HEK293T (cell line): ENCODE measurements at places on chromosomes 2 and 18.

DNA sequence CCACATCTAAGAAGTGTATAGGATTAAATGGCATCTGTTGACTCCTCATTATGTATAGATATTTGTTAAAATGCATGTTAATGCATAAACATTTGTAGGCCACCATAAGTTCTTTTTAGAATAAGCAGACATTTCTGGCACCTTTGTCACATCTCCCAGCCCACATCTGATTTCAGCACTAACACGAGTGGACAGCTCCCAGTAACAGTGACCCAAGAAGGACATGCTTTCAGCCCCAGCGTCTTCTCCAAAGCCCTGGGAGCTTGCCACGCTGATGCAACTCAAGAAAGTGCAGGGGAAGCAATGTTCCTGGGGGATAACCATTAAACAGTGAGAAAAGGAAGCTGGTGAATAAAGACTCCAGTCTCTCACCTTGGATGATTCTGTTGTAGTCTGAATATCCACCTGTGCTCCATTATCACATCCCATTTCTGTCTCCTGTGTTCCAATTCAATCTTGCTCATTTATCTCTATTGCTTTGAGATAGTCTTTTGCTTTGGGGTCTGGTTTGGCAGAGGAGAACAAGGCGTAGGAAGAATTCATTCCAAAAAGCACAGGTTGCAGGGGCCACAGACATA is 182.6 kb upstream of the THSD7B start:
- peak; percentile 24 for DNase-seq

GRCh38 chr18:9290156-9290555 is 44.4 kb upstream of the TWSG1 start:
- DNase-seq: no peak

GRCh38 chr2:424306-425171 is 136.6 kb upstream of the ALKAL2 start:
- no peak for DNase-seq

- DNase-seq: no peak
Observed at GRCh38 chr2:241597561-241597960, 39.0 kb downstream of the BOK start.
